ENCODE measurements at places on chromosomes 13 and 19.

- DNase-seq: no peak
Observed at GRCh38 chr19:52101866-52102562, 6.4 kb upstream of the ZNF841 start.

- no peak for DNase-seq
Observed at GRCh38 chr13:101140087-101140770, 276.1 kb downstream of the NALCN start.

DNA sequence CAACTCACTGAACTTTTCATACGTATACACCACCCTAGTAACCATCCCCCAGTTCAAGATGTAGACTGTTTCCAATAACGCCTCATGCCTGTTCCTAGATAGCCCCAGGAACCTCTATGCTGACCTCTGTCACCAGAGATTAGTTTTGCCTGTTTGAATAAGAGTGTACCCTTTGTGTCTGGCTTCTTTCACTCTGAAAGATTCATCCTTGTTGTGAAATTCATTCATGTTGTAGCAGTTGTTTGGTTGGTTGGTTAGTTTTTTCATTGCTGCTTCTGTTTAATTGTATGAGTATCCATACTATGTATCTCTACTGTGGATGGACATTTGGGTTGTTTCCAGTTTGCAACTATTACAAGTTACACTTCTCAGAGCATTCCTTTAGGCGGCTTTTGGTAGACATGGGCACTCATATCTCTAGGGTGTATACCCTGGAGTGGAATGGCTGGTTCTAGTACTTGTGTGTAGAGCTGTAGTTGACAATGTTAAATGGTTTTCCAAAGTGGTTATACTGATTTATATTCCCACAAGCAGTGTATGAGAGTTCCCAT is 1.6 kb downstream of the RNASEH2B start:
- DNase-seq: no peak

DNA sequence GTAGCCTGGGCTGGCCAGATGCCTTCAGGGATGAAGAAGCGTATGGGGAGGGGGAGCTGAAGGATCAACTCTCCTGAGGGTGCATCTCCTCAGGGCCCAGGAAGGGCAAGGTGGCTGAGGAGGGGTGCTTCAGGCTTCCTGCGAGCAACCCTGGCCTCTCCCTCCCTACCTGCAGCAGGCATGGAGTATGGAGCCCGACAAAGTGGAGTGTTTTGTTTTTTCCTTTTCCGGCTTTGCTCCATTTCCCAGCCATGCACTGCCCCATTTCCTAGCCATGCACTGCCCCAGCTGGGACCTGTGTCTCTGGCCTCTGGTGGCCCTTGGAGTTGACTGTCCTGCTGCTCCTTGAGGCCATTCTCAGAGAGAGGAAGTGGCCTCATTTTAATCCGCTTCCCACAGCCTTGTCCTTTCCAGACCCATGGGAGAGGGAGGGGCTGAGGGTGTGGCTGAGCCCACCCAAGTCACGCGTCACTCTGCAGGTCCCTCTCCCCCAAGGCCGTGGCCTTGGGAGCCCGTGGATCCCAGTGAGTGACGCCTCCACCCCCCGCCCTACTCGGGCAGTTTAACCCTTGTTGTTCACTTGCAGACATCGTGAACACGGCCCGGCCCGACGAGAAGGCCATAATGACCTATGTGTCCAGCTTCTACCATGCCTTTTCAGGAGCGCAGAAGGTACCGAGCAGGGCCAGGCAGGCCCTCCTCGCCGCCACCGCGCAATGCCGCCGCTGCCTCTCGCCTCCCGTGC is 34.4 kb downstream of the CAPN12 start:
- DNase-seq: no peak

DNA sequence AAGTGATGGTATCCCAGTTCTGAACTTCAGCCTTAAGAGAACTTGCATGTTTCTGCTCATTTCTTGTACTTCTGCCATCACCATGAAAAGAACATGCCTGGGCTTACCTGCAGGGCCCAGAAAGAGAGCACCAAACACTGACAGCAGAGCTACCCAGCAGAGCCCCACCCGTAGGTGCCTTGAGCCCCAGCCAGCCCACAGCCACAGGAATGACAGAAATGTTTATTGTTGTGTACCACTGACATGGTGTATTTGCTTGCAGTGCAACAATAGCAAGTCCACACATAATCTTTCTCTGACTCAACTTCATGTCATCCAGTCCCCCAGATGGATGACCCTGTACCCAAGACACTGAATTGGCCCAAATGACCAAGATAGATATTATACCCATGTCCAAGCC is 195.2 kb downstream of the TSHZ3 start:
- peak; percentile 82 for DNase-seq

DNA sequence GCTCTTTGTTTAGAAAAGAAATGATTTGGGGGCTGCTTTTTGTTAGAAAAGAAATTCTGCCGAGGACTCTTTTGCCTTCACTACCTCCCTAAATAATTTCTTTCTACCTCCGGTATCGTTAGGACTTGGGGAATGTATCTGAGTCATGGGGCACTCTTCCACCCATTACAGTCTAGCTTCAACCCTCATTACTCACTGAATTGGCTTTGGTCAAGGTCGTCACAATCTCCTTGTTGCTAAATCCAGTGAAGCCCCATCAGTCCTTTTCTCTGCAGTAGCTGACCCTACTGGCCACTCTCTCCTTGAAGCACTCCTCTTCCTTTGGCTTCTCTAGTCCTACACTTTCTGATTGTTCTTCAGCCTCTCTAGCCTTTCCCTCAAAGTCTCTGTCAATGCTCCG is 34.0 kb downstream of the WDR87 start:
- no peak for DNase-seq

GRCh38 chr13:32902029-32902780 is 114.0 kb upstream of the KL start:
- peak; percentile 17 for DNase-seq

GRCh38 chr13:29858231-29858630 is 7.8 kb upstream of the UBL3 start:
- DNase-seq: no peak

- DNase-seq: no peak
Observed at GRCh38 chr13:32423592-32423991, 4.3 kb downstream of the N4BP2L1 start.

DNA sequence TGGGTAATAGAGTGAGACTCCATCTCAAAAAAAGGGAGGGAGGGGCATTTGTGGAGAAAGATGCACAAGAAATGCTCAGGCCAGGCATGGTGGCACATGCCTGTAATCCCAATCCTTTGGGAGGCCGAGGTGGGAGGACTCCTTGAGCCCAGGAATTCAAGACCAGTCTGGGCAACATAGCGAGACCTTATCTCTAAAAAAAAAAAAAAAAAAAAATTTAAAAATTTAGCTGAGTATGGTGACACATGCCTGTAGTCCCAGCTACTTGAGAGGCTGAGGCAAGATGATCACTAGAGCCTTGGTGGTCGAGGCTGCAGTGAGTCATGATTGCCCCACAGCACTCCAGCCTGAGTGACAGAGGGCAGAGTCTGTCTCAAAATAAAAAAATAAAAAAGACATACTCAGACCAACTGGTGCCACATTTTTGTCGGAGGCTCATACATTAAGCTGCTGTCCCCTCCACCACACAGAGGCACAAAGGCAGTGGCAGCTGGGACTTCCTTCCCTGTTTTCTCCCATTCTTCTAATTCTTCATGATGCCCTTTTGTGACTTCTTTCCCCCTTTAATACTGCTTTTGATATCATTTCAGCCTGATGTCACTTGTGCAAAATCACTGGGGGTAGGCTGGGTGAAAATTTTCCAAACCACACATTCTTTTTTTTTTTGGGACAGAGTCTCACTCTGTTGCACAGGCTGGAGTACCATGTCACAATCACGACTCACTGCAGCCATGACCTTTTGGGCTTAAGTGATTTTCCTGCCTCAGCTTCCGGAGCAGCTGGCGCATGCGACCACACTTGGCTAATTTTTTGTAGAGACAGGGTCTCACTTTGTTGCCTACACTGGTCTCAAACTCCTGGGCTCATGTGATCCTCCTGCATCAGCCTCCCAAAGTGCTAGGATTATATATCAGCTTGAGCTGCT is 26.8 kb upstream of the CXCL17 start:
- no peak for DNase-seq

- no peak for DNase-seq
Observed at GRCh38 chr13:34767778-34768177, 174.3 kb upstream of the NBEA start.

DNA sequence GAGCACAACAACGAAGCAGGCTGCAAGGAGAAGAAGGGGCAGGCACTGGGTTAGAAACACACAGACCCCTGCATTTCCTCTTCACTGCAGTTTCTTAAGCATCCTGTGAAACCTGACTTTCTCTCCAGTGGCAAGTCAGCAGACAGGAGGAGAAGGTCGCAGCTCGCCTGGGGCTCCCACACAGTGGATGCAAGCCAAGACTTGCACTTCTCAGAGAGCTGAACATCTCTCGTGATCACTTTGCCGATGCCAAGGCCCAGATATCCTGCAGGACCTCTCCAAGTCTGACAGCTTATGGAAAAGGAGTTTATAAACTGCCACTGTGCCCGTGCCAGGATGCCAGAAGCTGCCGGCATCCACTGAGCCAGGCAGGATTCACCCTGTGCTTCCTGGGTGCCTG is 18.4 kb downstream of the TMEM272 start:
- DNase-seq: no peak

DNA sequence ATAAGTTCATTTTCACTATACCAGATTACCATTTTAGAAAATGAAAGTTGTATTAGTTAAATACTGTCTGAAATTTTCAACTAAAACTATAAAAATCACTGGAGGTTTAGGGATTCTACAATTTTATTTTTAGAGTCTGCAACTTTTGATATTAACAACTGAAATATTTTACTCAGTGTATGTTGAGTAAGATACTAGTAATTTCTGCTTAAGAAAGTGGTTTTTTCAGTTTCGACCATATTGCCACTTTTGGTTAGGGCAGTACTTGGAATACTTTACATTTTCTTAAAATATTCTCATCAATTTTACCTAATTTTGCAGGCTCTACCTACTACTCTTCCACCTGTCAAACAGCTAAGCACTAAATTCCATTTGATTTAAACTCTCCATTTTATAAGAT is 59.6 kb downstream of the KCNRG start:
- no peak for DNase-seq

DNA sequence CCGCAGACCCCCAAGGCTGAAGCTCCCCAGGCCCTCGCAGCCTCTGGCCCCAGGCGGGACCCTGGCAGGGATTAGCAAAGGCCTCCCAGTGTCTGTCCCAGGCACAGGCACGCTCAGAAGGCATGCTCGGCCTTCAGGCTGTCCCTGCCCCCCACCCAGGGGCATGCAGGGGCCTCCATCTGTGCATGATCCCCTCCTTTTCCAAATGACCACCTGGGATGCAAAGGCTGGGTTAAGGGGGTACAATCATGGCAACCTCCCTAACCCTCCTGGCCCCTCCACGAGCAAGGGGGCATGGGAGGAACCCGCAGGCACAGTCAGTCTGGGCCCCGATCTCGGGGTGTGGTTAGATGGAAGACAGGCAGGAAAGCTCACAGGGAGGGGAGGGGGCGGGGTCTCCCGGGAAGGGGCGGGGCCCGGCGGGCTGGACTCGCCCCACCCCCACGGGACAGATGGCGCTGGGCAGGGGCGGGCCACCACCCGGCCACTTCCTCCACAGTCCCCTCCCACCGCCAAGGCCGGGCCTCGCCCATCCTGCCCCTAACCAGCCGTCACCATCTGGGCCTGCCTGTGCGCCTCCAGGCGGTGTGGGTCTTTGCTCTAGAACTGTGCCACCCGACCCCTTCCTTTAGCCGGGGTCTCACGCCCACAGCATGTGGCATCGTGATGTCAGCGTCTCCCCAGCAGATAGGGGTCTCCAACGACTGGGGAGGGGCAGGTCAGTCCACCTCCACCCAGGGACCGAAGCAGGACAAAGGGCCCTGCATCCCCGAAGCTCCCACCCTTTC is 7.0 kb upstream of the REXO1 start:
- peak; percentile 98 for DNase-seq

DNA sequence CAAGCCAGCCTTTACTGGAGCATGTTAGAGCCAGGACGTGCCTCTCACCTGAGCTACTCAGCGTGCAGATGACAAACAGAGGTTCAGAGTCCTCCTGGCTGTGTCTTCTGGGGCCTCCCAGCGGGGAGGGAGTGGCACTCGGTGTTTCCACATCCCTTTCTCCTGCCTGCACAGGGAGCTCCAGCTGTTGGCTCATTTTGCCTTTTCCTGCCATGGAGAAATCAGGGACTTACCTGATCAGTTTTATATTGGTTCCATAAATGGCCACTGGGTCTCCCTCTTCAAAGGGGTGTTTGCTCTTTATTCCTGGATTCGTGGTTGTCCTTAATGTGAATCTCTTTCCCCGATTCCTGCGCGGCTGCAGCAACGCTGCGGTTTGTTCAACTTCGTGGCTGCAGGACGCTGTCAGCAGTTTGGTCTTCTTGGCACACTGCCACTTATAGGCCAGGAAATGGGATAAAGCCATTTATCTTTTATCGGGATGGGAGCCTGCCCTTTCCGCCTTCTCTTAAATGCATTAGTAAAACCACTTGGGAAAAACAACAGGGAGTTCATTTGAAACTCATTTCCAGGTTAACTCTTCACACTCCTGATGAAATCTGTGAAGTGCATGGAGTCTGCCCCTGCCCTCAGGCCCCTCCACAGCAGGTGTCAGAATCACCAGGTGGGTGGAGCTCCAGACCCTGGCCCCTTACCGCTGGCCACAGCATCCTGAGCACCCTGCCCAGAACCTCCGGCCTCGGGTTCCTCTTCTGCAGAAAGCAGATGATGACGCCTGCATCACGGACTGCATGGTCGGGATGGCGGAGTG is 39.8 kb upstream of the MCF2L start:
- DNase-seq: peak; percentile 34

GRCh38 chr19:46426035-46426505 is 2.7 kb downstream of the PNMA8C start:
- no peak for DNase-seq

- DNase-seq: no peak
Observed at GRCh38 chr13:95477187-95477586, 75.3 kb upstream of the CLDN10 start.

All from AG08395 (cell line).